KBM-7 (cell line): ENCODE measurements at places on chromosomes 2 and 18.

DNA sequence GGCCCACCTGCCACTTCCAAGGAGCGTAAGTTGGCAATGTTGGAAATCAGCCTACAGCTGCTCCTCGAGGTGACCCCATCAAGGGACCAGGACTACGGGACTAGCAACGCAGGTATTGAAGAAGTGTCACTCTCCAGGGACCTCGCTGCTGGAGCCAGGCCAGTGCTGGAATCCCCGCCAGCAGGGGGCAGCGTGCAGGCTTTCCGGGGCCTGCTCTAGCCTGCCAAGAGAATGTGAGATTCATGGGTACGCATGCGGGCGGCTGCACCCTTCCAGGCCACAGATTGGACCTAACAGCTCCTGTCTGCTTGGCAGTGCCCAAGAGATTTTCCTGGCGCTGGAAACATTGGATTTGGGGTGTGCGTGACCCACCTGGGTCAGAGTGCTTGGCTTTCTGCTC lies 182.8 kb upstream of the RAB12 start:
- DNase-seq, result no peak

DNA sequence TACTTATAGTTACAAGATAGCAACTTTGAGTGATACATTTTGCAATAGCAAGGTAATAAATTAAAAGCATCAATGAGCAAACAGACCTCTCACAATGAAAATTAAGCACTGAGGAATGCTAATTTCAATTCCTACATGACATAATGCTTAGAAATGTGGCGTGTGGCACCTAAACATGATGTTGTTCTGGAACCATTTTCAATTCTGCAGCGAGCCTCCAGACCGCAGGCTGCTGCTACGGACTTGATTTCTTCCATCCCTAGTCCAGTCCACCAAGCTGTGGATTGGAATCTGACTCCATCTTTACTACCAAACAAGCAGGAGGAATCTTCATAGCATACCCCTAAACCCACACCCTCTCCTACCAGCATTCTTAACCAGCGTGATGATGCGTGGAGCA lies 58.7 kb upstream of the ZNF397 start:
- DNase-seq, result no peak

DNA sequence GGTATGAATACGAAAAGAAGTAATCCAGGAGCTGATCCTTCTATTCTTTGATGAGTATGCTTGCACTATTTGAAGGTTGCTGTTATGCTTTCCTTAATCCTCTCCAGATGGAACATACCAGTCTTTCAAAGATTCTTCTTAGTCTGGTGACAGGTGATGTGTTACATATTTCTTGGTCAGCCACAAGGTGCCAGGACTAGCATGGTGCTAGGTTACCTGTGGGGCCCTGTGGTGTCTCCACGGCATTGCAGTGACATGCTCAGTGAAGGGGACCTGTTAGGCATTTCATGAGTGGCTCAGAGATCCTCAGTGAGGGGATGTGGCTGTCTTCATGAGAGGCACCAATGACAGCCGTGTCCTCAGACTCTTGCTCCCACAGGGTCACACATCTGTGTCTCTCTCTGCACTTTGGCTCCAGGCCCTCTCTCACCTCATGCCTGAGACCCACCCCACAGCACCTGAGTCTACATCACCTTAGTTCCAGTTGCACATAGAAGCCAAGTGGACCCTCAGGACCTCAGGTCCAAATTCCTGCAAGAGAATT lies 13.1 kb upstream of the RAB31 start:
- no peak for DNase-seq

- peak; percentile 33 for DNase-seq
These were observed 352.8 kb upstream of the KCNH7 start for GRCh38 chr2:163191372-163191771.

DNA sequence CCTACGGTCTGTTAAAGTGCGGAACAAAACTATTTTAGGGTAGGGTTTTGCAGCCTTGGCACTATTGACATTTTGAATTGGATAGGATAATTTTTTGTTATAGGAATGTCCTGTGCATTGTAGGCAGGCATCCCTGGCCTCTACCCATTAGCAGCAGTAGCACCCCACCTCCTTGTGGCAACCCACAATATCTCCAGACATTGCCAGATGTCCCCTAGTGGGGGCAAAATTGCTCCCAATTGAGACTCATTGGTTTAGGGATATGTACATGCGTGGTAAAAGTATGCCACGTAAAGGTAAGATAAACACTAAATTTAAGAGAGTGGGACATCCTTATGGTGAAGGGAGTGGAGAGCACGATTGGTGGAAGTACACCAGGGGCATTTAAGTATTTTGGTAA lies 4.6 kb downstream of the MIB1 start:
- no peak for DNase-seq

DNA sequence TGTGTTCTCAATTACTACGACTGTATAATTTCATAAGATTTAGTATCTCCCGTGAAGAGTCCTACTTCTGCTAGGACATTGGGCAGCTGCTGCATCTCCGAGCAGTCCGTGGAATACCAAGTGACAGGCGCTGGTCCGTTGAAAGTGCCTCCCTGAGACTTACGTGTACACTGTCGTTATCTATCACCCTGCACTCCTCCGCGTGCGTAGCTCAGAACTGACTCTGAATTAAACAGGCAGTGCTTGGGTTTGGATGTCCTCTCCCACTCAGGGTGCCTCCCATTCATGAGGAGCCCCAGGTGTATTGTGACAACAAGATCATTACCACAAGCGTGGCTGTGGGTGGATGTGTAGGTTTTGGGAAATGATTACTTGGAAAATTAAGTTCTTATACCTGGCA lies 148.4 kb downstream of the SH3RF3 start:
- no peak for DNase-seq

DNA sequence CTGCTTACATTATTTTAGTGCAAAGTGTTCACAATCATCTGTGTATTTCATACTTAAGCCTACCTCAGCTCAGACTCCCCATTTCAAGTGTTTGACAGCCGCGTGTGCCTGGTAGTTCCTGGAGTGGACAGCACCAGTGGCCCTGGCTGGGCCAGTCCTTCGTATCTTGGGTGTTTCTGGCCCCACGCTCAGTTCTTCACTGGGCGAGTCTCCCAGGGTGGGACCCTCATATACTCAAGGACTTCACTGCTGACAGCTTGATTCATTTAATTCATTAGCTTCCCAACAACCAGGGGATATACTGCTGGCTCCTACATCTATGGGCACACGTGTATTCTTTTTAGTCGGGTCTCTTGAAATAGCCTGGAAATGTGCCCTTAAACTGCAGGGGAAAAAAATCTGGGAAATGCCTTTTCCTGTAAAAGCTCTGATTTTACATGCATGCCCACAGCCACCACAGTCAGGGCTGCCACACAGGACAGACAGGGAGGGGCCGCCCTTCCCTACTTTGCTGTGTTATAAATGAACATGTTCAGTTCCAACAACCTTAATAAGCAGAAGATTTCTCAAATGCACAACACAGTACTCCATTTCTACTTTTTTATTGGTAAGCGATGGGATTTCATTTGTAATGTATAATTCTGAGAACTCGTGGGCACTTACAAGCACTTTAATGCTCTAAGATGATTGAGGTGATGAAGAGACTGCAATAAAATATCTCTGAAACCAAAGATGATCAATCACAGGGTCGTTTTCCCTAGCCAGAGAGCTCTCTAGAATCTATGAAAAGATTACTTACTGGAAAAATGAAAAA lies 205.5 kb upstream of the REV1 start:
- no peak for DNase-seq

DNA sequence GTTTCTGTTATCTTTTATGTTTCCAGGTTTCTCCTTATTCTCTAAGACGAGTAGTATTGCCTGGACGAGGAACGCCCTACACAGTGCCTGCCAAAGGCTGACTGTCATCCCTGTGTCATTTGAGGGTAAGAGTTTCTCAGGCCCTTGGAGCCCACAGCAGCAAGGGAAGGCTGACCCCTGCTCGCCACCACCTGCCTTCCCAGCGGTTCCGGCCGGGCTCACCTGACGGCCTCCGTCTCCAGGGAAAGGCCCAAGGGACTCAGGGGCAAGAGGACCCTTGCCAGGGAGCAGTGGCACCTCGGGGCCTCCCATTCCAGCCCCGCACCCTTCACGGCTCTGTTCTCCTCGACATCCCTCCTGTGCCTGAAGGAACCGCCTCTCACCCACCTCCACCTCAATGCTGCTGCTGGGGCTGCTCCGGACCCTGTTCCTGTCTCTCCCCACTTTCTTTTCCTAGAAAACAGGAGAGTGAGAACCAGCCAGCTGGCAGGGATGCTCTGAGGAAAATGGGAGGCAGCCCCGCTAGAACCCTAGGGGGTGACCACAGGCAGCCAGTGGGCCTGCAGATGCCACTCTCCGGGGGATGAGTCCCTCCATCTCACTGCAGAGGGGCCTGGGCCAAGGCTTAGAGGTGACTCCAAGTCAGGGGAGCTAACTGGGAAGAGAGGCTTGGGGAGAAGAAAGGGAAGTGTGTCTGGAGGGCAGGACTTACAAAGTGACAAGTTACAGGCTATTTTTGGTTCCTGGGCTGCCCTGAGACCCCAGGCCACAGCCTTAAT lies 1.9 kb downstream of the LIMS2 start:
- DNase-seq, result no peak

GRCh38 chr2:136389809-136390208 lies 271.9 kb upstream of the CXCR4 start:
- DNase-seq, result no peak

- DNase-seq, result no peak
These were observed 51.3 kb downstream of the RMDN2 start for GRCh38 chr2:37976411-37976810.

- DNase-seq, result no peak
These were observed 21.6 kb downstream of the PID1 start for GRCh38 chr2:229249536-229249935.

DNA sequence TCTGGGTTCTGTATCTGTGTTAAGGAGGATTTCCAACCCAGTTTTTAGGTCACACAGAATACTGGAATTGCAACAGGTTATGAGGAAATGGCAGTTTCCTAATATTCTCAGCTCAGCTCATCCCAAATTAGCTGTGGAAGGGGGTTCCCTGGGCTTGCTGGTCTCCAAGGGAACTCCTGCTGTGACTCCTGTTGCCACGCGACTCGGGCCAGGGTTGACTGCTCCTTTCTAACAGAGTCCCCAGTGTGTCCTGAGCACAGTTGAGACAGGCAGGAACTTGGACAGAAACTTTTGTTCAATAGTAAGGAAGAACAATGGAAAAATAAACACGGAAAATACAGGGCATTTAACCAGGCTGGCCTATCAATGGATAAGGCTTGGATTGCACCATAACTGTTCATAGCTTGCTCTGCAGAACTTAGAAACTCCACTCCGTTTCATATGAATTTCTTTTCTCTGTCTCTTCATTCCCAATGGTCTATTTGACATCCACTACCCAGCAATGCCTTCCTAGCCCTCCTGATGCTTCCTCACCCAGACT lies 3.8 kb upstream of the ROCK2 start:
- no peak for DNase-seq

DNA sequence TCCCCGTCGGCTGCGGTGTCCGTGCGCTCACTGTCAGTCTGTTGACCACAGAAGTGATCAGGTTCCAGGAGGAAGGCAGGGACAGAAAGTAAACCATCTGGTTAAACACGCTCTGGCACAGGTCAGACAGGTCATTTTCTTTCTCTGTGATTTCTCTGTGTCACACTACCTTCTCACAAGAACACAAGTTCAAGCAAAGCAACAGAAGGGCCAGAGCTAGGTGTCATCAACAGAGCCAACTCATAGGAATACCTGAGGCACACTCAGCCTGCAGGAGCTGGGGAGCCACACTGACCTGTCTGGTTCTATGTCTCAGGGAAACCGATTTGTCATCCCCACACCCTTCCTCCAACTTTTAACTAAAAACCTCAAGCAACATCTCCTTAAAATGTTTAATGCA lies 115.1 kb upstream of the ZBTB14 start:
- no peak for DNase-seq

- DNase-seq, result no peak
These were observed 3.2 kb downstream of the MTHFD2 start for GRCh38 chr2:74201596-74201995.

DNA sequence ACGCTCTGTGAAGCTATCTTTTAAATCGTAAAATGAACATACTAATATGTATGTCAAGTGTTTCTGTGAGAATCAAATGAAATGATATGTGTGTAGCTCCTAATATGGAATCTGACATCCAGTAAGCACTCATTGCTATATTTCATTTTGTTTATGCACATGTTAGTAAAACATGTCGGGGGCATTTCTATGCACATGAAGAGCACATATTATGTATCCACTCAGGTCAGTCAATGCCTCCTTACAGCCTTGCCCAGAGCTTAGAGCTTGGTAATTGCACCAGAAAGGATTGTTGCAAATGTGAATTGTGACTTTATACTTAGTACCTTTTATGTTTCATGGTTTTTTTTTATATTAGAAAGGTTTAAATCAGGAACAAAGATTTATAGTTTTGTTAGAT lies 463.7 kb upstream of the HNMT start:
- no peak for DNase-seq

DNA sequence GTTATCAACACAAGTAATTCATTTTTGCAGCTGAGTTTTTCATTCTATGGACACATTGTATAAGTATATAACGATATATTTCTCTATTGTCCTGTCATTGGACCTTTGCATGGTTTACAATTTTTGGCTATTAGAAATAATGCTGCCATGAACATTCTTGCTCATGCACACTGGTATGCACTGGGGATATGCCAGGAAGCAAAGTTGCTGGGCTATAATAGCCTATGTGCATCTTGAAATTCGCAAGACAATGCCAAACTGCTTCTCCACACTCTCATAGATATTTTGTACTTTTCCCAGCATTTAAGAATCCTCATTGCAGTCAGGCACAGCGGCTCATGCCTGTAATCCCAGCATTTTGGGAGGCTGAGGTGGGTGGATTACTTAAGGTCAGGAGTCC lies 852.6 kb upstream of the ID2 start:
- no peak for DNase-seq

DNA sequence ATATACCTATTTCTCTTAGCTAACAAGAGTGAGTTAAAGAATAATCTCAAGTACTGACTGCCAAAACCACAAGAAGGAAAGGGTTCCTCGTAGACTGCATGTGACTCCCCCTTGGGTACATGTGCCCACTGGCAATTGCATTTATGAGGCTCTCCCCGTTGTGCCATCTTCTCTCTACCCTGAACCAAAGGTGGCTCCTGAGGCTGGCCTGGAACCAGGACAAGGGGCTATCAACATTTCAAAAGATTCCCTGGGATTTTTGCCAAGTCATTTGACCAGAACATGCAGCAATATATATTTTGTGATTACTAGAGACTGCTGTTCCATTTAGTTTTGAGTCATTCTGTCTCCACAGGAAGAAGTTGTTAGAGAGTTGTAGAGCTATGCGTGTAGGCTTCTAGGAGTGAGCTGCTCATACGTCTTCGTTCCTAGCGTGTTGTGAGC lies 45.8 kb downstream of the LAMA3 start:
- no peak for DNase-seq

GRCh38 chr2:240789051-240789453 lies 31.0 kb downstream of the KIF1A start:
- DNase-seq, result no peak

- no peak for DNase-seq
These were observed 1.4 kb upstream of the TMEM247 start for GRCh38 chr2:46477925-46478324.

DNA sequence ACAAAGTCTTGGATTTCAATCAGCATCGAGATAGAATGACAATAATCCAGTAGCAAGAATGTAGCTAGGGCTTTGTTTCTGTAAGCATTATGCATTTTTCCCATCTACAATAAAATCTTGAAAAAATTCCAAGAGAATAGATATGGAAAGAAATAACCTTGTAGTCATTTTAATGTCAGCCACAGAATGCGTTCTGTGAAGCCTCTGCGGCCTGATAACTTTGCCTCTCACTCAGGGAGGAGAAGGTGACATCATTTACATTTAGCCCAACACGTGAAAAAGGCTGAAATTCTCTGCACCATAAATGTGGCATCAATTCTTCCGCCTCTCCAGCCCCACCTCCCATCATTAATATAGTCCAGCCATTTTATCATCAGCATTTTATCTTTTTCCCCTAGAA lies 19.1 kb upstream of the DYNC1I2 start:
- no peak for DNase-seq

- DNase-seq, result no peak
These were observed 941 bp upstream of the SGO2 start for GRCh38 chr2:200525066-200525465.
